ENCODE measurements at places on chromosomes 1 and 21. TPM values are rescaled to one million over a fixed set of nuclear protein-coding genes. Genes with fewer than 3 reads are reported as not detected.

The GTF2B gene
- 32.6 TPM for total RNA-seq

The LENEP gene
- not detected for total RNA-seq

The DENND1B gene
- total RNA-seq = 9.9 TPM

The CITED4 gene
- 92.7 TPM for total RNA-seq

The FAM151A gene
- total RNA-seq = 0.21 TPM

The NVL gene
- total RNA-seq = 32.7 TPM

The CDA gene
- not detected for total RNA-seq

The COL16A1 gene
- 120 TPM for total RNA-seq

The CHRNB2 gene
- total RNA-seq = 0.46 TPM

The RC3H1 gene
- total RNA-seq = 28.1 TPM

The GPR157 gene
- total RNA-seq = 17.4 TPM

The ADGRL2 gene
- total RNA-seq = 58.3 TPM

The HES3 gene
- not detected for total RNA-seq

The YBX1 gene
- 1,156 TPM for total RNA-seq

The TMPRSS3 gene
- total RNA-seq = 0.25 TPM

The MIXL1 gene
- total RNA-seq = 3.7 TPM

The INKA2 gene
- total RNA-seq = 7.5 TPM

The KCNJ15 gene
- not detected for total RNA-seq

The NCAM2 gene
- 0.45 TPM for total RNA-seq

The FOXO6 gene
- total RNA-seq = 9.9 TPM

The CCDC181 gene
- total RNA-seq = 5.9 TPM

The SNRPE gene
- 66.2 TPM for total RNA-seq

Measured in cardiac muscle cell (in vitro differentiated cells and primary cell).